GM10248 (cell line): ENCODE measurements at places on chromosomes 3 and 15.

DNA sequence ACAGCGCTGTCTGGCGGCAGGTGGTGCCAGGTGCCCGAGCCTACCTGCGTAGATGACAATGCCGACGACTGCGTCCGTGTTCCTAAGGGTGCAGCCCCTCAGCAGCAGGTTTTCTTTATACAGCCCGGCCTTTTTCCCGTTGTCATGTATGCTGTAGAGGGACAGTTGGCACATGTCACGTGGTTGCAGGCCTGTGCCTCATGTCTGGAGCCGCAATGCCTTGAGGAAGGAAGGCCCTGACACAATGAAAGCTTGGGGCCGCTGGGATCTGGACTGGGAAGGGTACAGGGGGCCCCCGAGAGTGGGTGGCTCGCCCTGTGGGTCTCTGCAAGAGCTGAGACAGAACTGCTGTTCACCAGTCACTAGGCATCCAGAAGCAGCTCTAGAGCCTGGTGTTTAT is 136.0 kb downstream of the ATP10A start:
- no peak for DNase-seq

DNA sequence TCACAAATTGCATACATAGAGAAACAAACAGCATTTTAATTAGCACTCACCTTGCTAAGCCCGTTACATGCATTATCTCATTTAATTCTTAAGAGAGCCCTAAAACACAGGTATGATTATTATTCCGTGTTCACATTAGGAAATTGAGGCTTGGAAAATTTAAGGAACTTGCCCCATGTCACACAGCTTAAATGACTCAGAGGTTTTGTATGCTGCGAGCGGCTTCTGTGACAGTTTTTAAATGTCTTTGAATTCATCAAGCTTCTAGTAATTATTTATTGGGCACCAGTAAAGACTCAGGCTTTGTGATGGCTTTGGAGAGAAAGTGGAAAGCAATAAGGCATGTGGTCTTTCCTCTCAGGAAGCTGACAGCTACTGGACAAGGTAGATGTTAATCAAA is 166.7 kb upstream of the THBS1 start:
- no peak for DNase-seq

GRCh38 chr3:116757315-116757714 is 47.7 kb downstream of the TUSC7 start:
- DNase-seq, result no peak

DNA sequence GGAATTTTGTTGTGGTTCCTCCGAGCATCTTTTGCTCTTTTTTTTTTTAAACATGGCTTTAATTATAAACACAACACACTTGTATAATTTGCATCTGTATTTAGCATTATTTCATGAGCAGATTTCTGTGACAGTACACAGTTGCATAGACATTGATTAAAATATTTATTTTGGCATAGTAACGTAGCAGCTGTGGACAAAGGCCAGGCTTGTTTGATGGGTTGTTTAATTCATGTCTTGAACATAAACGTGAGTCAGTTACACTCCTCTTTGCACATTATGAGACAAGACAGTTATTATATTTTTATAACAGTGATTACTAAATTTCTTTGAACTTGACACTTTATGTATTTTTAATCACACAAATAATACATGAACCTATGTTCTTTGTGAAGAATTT is 182.5 kb downstream of the CACNA2D3 start:
- DNase-seq, result no peak

GRCh38 chr3:127485396-127486170 is 105.0 kb downstream of the TPRA1 start:
- DNase-seq, result no peak

- no peak for DNase-seq
These were observed 43.7 kb downstream of the STAG1 start for GRCh38 chr3:136708333-136708985.

GRCh38 chr3:100042166-100042981 is 71.9 kb downstream of the FILIP1L start:
- no peak for DNase-seq

- DNase-seq, result no peak
These were observed 4.6 kb downstream of the TMEM266 start for GRCh38 chr15:76064375-76064774.
